ENCODE measurements at places on chromosomes 13 and 19.

DNA sequence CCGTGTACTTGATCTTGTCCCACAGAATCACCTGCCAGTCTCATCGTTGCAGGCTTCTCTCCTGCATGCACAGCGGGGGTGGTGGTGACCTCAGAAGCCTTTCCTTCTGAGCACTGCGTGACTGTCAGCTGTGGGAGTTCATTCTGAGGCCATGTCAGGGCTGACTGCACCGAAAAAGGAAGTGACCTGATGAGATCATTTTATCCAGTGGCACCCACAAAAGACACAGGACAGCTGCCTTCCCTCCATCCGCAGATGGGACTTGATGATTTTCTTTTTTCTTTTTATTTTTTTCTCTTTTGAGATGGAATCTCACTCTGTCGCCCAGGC, 89.7 kb downstream of the RAB20 start:
- DNase-seq, result no peak

DNA sequence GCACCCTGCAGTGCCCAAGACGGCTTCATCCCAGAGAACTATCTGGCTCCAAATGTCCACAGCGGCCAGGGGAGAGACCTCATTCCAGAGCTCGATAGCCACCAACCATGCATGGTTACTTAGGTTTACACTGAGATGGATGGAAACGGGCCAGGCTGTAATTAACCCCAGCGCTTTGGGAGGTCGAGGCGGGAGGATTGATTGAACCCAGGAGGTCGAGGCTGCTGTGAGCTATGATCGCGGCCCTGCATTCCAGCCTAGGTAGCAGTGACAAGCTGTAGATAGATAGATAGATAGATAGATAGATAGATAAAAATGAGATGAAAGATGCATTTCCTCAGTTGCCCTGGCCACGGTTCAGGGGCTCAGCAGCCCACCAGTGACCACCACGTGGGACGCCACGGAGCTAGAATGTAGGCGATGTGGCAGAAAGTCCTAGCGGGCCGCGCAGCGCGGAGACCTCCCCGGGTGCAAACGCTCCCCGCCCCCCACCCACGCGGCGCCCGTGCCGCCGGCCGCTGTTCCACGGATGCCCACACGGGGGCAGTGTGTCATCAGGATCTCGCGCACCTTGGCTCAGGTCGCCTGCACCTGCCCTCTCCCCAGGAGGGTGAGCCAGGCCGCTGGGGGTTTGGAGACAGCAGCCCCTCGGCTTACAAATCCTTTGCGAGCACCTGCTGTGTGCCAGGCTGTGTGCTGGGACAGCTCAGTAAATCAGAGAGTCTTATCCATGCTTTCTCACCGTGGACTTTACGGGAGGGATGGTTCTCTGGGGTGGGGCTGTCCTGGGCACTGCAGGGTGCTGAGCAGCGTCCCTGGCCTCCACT, 13.5 kb upstream of the TLE5 start:
- DNase-seq, result peak; percentile 62

GRCh38 chr13:39580881-39581575, 22.0 kb downstream of the LHFPL6 start:
- DNase-seq, result no peak

DNA sequence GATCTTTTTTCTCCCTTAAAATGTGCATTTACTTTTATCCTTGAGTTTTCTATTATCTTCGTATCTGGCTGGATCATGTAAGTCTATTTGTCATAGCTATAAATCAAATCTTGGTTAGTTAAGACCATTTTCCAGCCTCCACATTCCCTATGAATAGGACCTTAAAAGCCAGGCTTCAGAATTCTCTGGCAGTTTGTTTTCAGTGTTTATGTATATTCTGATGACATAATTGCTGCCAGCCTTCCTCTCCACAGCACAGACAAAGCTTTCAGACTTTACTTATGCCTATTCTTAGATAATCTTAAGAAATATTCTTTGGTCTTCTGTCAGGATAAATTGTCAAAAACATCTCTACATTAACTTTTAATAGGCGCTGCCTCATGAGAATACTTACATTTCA, 870.8 kb upstream of the SPRY2 start:
- no peak for DNase-seq

DNA sequence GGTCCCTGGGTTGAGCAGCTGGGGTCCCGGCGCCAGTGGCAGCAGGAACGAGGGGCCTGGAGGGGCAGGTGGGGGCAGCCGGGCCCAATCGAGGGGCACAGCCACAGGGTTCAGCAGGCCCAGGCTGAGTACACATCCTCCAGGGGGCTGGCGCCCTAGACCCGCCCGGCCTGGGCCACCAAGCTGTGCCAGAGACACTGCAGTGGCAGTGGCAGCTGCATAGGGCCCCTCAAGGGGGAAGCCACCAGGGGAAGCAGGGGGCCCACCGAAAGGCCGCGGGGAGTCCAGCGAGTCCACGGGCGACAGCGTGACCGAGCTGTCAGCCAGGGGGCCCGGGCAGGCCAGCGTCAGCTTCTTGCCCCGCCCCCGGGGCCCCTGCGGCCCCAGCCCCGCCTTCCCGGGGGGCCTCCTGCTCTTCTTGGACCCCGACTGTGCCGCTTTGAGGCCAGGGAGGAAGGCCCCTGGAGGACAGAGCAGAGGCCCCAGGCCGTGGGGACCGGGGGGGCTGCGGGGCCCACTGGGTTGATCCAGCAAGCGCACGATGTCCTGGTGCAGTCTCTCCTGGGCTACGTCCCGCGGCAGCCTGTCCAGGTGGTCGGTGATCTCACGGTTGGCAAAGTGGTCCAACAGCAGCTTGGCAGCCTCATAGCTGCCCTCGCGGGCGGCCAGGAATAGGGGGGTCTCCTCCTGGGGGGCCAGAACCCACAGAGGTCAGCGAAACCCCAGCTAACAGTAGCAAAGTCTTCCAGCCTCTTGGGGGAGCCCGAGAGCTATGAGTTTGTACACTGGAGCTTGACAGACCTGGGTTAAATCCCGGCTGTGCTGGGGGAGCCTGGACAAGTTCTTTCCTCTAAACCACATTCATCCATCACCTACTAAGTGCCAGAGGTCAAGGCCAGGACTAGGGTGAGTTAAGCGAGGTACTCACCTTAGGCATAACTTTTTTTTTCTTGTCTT, 39.5 kb downstream of the NOTCH3 start:
- DNase-seq, result no peak

Data from stimulated activated CD4-positive, alpha-beta T cell treated with anti-CD3 and anti-CD28 coated beads, Interleukin-1b, Interleukin-23, amount 100 ng/mL, for 1 hour (primary cell).